ENCODE measurements at places on chromosomes 3 and 15. TPM values are rescaled to one million over a fixed set of nuclear protein-coding genes. Genes with fewer than 3 reads are reported as not detected.

DNA sequence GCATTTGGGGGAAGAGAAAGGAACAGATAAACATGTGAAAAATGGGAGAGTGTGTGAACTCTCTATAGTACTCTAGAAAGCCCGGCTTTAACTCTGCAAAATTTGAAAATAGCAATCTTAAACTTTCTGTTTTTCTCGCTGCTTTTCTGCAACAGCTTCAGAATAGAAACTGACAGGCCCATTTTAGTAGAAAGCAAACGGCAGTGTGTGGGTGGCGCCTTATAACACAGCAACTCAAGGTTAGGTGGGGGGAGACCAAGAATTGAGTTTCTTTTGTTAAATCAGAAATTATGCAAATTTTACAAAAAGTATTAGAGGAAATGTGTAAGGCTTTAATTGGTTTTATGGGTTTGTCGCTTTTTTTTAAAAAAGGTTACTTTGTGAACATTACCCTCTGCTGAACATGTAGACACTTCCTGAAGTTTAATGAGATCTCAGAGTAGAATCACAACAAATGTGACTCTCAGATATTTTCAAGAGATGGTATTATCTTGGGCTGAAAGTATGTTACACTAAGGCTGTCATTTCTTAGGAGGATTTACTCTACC, 107.0 kb downstream of the PTPRG start:
- no peak for DNase-seq
- no peak overlapping the region for H3K27ac ChIP-seq
- no peaks in the 10 kb centered on the region for H3K36me3 ChIP-seq
- no peak overlapping the region for H3K4me3 ChIP-seq
- H3K4me1 ChIP-seq: peaks cover 7% of the 10 kb centered on the region

DNA sequence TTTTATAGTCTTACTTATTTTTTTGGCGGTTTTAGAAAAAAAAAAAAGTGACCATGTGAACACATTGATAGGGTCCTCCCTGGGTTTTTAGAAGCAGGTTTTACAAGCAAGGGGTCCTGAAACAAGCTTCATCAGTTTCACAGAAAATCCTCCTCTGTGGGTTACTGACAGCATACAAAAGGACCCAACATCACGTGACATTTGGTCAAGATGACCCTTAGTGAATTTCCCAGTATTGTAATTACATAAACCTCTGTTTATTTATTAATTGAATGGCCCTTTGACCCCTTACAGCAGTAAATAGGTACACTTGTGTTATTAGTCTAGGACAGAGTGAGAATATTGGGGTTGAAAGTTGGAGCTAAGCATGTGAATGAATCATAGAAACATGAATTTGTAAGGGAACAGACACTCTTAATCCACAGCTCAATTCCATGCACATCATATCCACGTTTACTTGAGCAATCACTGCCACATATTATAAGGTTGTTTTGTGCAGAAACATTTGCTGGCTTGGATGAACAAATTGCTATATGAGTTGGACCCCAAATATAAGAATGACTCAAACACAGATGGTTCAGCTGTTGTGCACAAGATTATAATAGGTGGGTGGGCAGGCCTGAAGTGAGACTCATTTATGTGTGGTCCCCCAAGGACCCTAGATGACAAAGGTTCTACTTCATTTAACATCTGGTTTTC, 137.5 kb downstream of the ZNF385D start:
- no peak overlapping the region for H3K27ac ChIP-seq
- H3K36me3 ChIP-seq: no peaks in the 10 kb centered on the region
- H3K4me3 ChIP-seq: no peak overlapping the region
- H3K27me3 ChIP-seq: no peaks in the 10 kb centered on the region

- H3K27me3 ChIP-seq: no peaks in the 10 kb centered on the region
- H3K4me1 ChIP-seq: peaks cover 4% of the 10 kb centered on the region
- no peak overlapping the region for H3K27ac ChIP-seq
- no peak overlapping the region for H3K4me3 ChIP-seq
- DNase-seq: peak; percentile 47
Measured at GRCh38 chr3:147299656-147300055, 106.7 kb downstream of the ZIC4 start.

GRCh38 chr3:122510878-122511535, 3.7 kb downstream of the KPNA1 start:
- H3K27me3 ChIP-seq: no peaks in the 10 kb centered on the region
- no peak overlapping the region for H3K4me3 ChIP-seq
- H3K4me1 ChIP-seq: 0 out of 2 replicates have a peak, but pooled peaks cover 3% of the 10 kb centered on the region
- no peak overlapping the region for H3K27ac ChIP-seq
- peak; percentile 15 for DNase-seq

- no peaks in the 10 kb centered on the region for H3K4me1 ChIP-seq
- H3K36me3 ChIP-seq: no peaks in the 10 kb centered on the region
- no peak for DNase-seq
- no peak overlapping the region for H3K4me3 ChIP-seq
- H3K27me3 ChIP-seq: no peaks in the 10 kb centered on the region
Measured at GRCh38 chr3:174524203-174524602, 334.9 kb upstream of the NAALADL2 start.

DNA sequence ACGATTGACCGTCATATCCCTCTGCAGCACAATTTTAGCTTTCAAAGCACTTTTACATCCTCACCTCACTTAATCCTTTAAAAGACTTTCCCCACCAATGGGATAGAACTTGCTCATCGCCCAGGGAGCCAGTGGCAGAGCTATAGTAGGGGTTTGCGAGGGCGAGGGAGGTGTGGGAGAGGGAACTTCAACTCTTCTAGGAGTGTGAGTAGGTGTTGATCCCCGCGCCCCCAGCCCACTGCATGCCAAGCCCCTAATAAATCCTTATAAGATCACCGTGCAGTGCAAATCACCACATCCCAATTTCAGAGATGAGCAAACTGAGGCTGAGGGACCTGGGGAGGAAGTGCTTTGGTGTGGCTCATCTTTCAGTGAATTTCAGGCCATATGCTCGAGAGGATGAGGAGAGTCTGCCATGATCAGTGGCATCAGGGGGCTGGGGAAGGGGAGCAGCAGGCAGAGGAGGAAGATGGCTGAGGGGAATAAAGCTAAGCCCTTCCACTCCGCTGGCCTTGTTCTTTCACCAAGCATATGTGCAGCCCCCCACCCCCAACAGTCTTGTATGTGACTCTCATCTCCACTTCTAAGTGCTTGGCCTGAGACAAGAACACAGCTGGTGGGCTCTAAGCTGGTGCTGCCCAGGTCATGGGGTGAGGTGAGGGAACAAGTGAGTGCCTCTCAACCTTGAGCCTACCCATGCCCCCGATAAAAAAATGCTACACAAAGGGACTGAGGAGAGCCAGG, 5.1 kb downstream of the INSYN1 start:
- H3K4me1 ChIP-seq: peaks cover under 1% of the 10 kb centered on the region
- no peak for DNase-seq
- H3K36me3 ChIP-seq: no peaks in the 10 kb centered on the region
- H3K27ac ChIP-seq: no peak overlapping the region
- H3K27me3 ChIP-seq: peaks cover 75% of the 10 kb centered on the region

DNA sequence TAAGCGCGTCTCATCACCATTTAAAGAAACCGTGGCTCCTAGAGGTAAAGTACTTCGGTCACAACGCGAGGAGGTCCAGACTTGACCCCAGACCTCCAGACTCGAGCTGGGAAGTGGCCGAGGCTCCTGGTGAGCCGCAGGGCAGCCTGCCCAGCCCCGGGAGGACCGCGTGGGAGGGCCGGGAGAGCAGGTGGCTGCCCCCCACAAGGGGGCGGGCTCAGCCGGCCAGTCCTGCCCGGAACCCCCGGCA, at the start of gene SLC27A2:
TSS of gene SLC27A2 (plus strand) at position 228 of the 250 bp plus-strand sequence. CDS start 232 bp downstream, outside the sequence.
- DNase-seq: peak; percentile 4
- H3K4me3 ChIP-seq: peak within 1 kb of the TSS; percentile 78
- no peak within 1 kb of the TSS for H3K27ac ChIP-seq

- H3K36me3 ChIP-seq: no peaks in the 10 kb centered on the region
- H3K4me1 ChIP-seq: peaks cover 2% of the 10 kb centered on the region
- no peak overlapping the region for H3K4me3 ChIP-seq
- H3K27me3 ChIP-seq: no peaks in the 10 kb centered on the region
Measured at GRCh38 chr3:17039594-17039993, 154.8 kb downstream of the PLCL2 start.

- H3K27ac ChIP-seq: no peak overlapping the region
- no peak for DNase-seq
- no peak overlapping the region for H3K4me3 ChIP-seq
- H3K36me3 ChIP-seq: no peaks in the 10 kb centered on the region
Measured at GRCh38 chr3:144272680-144273079, 301.1 kb downstream of the DIPK2A start.

DNA sequence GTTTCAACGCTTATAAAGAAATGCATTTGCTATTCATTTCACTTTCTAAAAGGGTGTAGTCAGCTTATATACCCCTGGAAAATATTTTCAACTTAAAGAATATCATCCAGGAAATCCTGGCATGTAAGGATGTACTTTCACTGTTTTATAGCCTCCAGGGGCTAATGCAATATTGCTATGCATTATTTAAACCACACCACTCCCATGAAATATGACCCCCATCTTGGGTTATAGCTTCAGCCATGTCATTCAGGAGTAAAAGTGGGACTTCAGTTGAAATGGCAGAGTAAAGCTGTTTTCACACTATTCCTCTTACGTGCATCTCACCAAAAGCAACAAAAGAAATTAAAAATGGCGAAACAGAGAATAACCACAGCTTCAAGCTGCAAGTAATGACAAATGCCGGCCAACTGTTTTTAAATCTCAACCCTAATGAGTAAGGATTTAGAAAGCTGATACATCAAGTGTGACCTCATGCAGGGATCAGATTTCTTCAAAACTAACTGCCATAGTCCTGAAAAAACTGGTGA, 84.5 kb downstream of the COL6A6 start:
- H3K4me3 ChIP-seq: no peak overlapping the region
- no peaks in the 10 kb centered on the region for H3K36me3 ChIP-seq
- no peaks in the 10 kb centered on the region for H3K27me3 ChIP-seq
- H3K4me1 ChIP-seq: no peaks in the 10 kb centered on the region
- no peak overlapping the region for H3K27ac ChIP-seq
- peak; percentile 40 for DNase-seq

DNA sequence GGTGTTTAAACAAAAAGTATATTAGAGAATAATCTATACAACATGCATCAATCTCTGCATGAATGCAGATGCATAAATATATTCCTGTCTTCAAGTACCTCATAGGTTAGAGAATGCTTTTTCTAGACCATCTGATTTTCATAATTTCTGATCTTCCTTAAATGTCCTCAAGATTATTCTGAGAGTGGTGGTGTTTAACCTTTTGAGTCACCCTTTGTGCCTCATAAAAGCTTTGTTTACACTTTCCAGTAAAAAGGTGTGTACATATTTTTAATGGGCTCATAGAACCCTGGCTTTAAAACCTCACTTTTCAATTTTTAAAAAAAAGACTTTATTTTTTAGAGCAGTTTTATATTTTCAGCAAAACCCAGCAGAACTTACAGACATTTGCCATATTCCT, 41.0 kb upstream of the ABHD10 start:
- no peaks in the 10 kb centered on the region for H3K27me3 ChIP-seq
- no peak for DNase-seq
- peaks cover 11% of the 10 kb centered on the region for H3K36me3 ChIP-seq
- no peak overlapping the region for H3K4me3 ChIP-seq
- peaks cover 12% of the 10 kb centered on the region for H3K4me1 ChIP-seq

DNA sequence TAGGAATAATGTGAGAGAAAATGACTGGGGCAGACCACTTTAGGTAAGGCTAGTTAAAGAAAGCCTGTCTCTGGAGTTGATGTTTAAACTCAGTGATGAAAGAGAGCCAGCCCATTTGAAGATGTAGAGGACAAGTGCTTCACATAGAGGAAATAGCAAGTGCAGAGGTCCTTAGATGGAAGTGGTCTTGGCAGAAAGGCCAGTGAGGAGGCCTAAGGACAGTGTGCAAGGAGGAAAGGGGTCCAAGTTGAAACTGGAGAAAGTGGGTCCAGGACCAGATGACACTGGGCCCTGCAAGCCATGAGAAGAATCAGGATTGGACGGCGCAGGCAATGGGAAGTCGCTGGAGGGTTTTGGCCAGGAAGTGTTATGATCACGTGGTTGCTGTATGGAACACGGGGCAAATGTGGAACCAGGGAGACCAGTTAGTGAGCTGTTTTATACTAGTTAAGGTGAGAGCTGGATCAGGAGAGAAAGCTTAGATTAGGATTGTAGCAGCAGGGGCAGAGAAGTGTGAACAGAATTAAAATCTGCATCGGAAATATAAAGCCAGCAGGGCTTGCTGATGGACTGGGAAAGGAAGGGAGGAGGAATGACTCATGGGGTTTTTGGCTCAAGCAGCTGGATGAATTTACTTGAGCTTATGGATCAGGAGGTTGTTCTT, 48.0 kb upstream of the SCAANT1 start:
- H3K4me3 ChIP-seq: no peak overlapping the region
- H3K27ac ChIP-seq: 0 out of 2 replicates have a peak overlapping the region, but pooled peaks have one; percentile 7
- H3K27me3 ChIP-seq: no peaks in the 10 kb centered on the region
- H3K36me3 ChIP-seq: peaks cover 5% of the 10 kb centered on the region
- H3K4me1 ChIP-seq: peaks cover 3% of the 10 kb centered on the region

Gene HAPLN3
- total RNA-seq: 5.9 TPM

Gene KCNAB1
- under 0.01 TPM for total RNA-seq

Gene SHQ1
- total RNA-seq: 19.4 TPM

Gene FETUB
- not detected for total RNA-seq
